ENCODE measurements at places on chromosomes 6 and 20.

GRCh38 chr6:116175344-116175743 is 49.4 kb upstream of the COL10A1 start:
- no peak for DNase-seq

GRCh38 chr6:7373739-7374138 is 15.8 kb downstream of the CAGE1 start:
- no peak for DNase-seq

DNA sequence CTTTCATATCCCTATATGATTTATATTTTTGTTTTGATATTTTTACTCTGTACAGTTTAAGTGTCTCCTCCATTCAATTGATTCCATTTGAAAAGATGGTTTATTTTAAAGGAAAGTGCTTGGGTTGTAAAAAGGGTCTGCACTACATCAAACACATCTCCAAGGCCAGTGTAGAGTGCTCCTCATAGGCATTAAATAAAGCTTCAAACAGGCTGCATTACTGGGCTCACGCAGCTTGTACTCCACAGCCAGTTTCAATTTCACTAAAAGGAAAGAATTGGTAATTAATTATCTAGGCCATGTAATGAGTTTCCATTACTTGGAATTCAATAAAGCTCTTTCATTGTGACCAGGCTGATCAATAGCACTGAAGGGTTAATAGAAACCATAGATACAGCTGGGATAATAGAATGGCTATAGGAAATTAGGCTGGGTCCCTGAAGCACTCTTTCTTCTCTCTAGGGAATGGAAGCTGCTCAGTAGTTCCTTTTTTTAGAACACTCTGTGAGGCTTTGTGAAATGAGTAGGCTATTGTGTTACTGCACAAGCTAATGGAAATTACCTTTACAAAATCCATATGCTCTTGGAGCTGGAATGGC is 442.2 kb downstream of the RNF144B start:
- no peak for DNase-seq

DNA sequence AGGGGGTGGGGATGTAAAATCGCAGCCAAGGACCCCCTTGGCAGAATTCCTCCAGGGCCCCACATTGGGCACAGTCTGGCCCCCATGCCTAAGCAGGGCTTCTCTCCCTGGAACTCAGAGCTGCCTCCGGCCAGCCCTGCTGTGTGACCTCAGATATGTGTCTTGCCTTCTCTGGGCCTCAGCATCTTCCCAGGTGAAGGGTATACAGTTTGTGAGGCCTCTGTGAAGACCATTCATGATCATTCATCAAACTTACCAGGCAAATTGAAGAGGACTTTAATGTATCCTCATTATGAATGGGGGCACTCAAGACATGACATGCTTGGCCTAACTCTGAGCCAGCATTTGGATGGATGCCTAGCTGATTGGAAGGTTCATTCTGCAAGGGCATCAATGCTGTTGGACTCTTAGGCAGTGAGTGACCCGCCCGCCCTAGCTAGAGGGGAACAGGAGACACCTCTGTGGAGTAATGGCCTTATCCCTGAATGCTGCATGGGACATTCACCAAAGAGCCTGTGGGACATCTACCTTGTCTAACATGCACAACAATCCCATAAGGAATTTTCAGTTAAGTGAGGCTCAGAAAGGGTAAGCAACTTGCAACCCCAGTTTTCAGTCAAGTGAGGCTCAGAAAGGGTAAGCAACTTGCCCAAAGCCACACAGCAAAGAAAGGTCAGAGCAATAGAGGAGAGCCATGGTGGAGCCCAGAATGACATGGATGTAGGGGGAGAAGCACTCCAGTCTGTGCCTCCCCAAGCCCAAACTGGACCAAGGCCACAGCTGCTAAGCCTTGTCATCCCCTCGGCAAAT is 535 bp downstream of the CCN5 start:
- DNase-seq, result no peak

DNA sequence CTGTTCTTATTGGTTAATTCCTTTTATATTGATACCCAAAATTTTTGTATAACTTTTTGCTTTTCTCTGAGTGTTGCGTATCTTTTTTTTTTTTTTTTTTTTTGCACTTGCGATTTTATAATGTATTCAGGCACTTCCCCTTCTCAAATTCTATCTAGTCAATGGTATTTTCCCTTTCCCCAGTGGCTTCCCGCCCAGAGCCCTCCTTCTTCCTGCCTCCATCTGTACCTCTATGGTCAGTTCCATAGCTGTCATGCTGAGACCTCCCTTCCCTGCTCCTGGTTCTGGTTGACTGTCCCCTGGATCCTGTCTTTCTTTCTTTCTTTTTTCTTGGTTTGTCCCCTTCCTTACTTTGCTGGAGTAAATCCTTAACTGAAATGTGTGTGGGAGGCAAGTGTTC is 94.7 kb downstream of the RNF144B start:
- DNase-seq, result no peak

- DNase-seq, result no peak
Measured at GRCh38 chr6:113495521-113495920, 361.6 kb upstream of the MARCKS start.

GRCh38 chr6:131124336-131125071 is 10.8 kb upstream of the AKAP7 start:
- DNase-seq, result no peak

DNA sequence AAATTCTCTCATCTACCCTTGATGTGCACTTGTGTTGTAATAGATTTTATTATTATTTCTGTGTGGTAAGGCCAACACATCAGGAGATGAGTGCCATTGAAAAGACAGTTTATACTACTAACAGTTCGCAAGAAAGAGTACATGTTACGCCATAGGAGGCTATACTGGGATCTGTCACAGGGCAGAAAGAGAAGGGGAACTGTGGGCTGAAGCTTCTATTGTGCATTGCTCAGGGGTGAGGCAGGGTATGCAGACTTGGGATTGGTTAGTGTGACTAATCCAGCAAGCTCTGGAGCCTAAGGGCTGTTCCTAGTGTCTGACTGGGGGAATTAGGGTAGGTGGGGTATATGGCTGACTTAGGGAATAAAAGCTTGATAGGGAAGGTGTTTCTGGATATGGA is 50.9 kb downstream of the GPR63 start:
- no peak for DNase-seq

- no peak for DNase-seq
Measured at GRCh38 chr6:14920276-14920675, 325.6 kb upstream of the JARID2 start.

DNA sequence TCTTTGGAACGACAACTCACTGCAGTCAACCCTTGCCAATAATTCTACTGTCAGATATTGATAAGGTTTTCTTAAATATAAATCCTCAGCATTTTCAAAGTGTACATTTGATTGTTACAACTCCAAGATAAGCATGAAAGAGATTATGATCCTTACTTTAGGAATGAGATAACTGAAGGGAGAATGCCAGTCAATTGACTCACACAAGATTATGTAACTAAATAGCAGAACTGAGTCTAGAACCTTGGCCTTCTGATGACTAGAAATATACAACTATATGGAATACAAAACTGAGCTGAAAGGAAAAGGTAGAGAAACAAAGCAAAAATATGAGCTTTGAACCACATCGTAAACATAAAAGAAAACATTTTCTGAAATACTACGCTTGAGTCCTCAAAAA is 26.9 kb upstream of the STXBP5 start:
- DNase-seq, result no peak

DNA sequence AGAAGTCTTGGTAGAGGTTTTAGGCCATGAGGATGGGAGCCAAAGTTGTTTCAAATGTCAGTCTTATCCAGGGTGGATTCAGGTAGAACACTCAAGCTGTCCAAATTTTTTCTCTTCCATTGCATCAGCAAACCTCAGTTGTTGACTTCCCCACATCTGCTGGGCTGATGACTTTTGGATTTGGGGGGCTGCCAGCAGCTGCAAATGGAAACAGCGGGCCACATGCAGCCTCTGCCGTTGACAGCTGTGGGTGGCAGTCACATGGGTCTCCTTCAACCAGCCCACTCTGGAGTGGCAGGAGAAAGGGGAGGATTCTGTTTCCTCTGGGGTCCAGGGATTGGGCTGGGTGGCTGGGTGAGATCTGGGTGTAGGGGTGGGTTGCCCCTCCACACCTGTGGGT is 5.8 kb upstream of the MLN start:
- DNase-seq, result no peak

- DNase-seq, result no peak
Measured at GRCh38 chr6:122061855-122062254, 337.6 kb upstream of the HSF2 start.

DNA sequence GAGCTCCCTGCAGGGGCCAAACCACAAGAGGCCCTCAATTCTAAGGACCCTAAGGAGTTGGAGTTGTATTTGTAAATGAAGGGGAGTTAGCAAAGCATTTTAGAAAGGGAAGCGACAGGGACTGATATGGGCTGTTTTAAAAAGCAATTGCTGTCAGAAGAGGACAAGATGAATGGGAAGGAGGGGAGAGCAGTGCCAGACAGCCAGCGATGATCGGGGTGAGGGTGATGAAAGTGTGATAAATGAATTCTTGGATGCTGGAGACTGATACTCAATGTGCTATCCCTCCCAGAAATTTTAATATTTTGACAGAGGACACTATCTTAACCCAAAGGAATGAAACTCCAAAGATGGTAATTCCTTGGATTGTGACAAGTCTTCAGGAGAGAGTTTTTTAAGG is 289.2 kb downstream of the CLIC5 start:
- no peak for DNase-seq

GRCh38 chr20:31430568-31431115 is 9.8 kb upstream of the DEFB123 start:
- no peak for DNase-seq

- no peak for DNase-seq
Measured at GRCh38 chr6:98384801-98385200, 449.6 kb upstream of the POU3F2 start.

GRCh38 chr6:38637756-38638155 is 2.0 kb downstream of the BTBD9 start:
- DNase-seq, result no peak

DNA sequence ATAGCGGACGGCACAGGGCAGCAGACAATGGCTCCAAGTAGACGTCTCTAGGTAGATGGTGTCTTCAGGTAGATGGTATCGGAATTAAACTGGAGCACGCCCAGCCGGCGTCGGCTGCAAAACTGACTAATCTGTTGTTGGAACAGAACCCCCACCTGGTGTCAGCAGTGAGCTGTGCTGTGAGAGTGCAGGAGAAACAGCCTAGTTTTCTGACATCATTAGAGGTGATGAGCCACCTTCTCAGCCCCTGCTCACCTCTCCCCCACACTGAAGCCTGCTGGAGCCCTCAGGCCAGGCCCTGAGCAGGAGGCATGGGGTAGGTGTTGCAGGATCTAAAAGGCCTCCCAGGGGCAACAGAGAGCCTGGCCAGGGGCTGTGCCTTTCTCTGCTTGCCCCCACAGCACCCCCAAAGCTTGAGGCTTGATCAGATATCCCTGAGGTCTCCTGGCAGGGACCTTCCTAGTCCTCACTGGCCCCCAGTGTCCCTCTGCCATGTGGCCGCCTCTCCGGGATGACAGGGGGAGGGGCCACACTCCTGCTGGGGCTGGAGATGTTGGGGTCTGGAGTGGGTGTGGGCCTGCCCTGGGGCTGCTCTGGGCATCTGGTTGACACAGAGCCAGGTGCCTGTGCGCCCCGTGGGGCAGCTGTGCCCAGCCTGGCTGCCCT is 6.9 kb upstream of the HELZ2 start:
- no peak for DNase-seq

GRCh38 chr6:4253604-4254231 is 118.3 kb upstream of the ECI2 start:
- DNase-seq, result no peak

DNA sequence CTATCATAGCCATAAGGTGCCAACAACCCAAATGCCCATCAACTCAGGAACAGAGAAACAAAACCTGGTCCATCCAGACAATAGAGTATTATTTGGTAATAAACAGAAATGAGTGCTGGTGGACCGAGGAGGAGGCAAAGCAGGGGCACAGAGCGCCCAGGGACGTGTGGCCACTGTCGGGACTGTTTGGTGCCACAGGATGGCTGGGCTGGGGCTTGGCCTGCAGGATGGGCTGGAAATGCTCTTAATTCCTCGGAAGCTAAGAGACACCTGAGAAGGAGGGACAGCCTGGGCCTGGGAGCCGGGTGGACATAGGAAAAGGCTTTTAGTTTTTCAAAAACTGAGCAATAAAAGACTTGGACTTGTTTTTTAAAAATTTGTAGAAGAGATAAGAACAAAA is 216.4 kb downstream of the DLL1 start:
- DNase-seq, result no peak

GRCh38 chr6:56356426-56356825 is 109.0 kb upstream of the COL21A1 start:
- no peak for DNase-seq

DNA sequence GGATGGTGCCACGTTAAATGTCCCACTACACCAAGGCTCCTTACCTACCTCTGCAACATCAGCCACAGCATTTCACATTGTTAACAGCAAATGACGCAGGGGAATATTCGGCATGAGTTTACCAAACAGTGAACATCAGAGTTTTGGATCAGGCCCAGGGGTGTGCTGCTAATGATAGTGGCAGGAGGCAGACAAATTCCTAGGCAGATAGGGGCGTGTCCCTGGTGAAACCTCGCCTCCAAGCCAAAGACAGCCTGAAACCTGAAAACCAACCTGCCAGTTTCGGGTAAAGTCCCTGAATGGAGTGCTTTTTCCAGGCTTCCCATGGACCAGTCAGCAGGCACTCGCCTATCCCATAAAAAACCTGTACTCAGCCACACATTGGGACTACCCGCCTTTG is 133.6 kb downstream of the SH3BGRL2 start:
- no peak for DNase-seq

GRCh38 chr6:39822846-39823815 is 31.0 kb downstream of the DAAM2 start:
- no peak for DNase-seq

- DNase-seq, result peak; percentile 66
Measured at GRCh38 chr6:44000164-44000842, 126.9 kb downstream of the MRPL14 start.

DNA sequence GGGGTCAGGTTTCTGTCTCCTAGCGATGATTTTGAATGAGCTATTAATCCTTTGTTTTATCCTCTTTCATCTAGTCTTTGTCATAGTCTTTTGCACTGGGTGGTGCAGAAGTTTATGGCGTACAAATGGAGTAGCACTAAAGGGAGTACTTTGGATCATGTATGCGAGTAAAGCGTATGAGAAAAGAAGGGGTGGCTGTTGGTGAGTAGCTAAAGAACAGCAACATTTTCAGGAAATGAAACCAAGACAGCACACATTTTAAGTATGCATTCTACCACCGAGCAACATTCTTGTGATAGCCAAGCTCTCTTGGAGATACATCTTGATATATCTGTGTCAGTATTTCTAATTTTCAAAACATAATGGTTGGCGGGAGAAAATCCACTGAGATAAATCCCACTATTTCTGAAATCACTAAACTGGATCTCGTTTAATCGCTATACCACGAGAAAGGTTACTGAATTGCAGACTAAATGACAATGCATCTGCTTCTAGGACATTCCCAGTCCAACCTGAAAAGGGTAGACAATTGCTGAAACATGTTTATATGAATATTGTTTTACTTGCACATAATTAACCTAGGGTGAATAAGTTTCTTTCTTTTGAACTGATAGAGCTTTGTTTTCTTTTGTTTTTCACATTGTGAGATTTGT is 196.1 kb downstream of the TRIM27 start:
- no peak for DNase-seq

GRCh38 chr6:157822245-157823000 is 623 bp upstream of the SNX9 start:
- peak; percentile 6 for DNase-seq

Data from GM19239 (cell line).